ENCODE measurements at places on chromosomes 4 and X. TPM values are rescaled to one million over a fixed set of nuclear protein-coding genes. Genes with fewer than 3 reads are reported as not detected.

DNA sequence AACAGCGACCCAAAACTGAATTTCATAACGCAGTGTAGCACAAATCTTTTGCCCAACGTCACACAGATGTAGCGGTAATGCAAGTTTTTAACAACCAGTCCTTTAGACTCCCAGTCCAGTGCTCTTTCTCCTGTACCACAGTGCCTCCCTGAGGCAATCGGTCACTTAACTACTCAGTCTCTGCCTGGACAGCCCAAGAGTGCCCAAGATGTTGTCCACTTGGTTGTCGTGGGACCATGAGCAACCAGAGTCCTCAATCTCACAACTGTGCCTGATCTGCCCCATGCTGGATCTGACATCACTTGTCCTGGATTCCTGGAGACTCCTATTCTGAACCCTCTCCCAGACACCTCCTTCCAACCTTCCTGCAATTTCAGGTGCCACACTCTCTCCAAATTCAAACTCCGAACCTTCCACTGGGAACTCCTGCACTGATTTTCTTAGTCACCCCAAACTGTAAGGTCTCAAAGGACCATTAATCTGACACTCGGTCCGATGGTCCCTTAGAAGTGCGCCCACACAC, 702 bp downstream of the MMGT1 start:
- peak; percentile 29 for DNase-seq

DNA sequence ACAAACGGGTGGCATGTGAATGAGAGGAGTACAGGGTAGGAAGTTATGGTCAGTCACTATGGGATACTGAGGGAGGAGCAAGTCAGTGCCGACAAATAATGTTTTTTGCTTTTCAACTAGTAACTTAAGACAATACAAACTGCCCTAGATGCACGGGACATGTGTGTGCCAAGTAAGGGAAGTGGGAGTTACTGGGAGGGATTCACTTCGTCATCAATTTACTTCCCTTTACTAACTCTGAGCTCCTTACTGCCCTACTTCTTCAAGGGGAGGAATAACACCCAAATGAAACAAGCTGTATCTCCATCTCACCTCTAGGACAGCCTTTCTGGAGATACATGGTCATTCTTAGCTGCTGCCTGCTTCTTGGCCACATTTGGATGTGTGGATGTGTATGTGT, 97.7 kb downstream of the DGKK start:
- no peak for DNase-seq

GRCh38 chrX:107979534-107979933, 2.6 kb downstream of the TEX13B start:
- no peak for DNase-seq

DNA sequence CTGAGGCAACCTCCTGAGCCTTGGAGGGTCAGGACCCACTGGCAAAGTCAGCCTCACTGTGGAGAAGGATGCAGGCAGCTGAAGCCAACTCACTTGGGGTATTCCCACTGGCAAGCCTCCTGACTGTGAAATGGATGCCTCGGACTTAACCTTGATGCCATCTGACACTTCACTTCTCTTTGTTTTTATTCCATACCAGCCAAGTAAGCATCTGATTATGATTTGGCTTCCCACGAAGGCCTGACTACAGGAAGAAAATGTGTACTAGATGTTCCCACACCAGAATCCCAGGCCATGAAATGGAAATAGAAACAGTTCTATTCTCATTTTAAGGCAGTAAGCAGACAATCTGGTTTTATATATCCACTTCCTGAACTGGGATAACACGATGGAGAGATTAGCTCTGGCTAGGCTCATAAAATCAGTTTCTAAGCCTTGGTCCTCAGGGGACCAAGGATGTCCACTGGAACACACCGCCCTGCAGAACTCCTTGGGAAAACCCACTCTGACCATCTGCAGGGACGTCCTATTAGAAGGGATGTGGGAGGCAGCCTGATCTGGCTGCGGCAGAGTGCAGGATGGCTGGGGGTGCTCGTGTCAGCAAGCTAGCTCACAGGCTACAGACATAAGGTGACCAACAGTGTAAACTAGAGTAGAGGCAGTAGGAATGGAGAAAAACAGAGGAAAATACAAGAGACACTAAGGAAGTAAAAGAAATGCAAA, 89.3 kb downstream of the TSPAN5 start:
- DNase-seq: peak; percentile 83

GRCh38 chr4:86357608-86358007, 2.2 kb downstream of the MAPK10 start:
- DNase-seq: peak; percentile 9

DNA sequence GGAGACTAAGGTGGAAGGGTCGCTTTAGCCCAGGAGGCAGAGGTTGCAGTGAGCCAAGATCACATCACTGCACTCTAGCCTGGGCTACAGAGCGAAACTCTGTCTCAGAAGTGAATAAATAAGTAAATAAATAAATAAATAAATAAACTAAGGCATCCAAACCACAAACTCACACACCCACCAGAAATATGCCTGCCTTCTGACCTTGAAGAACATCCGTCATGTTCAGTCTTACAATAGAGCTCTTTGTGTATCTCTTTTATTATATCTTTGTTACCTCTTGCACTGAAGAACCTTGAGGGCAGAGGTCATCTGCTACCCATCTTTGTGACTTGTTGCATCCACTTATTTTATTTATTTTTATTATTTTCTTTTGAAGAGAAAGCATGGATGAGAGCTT, 71.6 kb downstream of the PRRG1 start:
- peak; percentile 13 for DNase-seq

DNA sequence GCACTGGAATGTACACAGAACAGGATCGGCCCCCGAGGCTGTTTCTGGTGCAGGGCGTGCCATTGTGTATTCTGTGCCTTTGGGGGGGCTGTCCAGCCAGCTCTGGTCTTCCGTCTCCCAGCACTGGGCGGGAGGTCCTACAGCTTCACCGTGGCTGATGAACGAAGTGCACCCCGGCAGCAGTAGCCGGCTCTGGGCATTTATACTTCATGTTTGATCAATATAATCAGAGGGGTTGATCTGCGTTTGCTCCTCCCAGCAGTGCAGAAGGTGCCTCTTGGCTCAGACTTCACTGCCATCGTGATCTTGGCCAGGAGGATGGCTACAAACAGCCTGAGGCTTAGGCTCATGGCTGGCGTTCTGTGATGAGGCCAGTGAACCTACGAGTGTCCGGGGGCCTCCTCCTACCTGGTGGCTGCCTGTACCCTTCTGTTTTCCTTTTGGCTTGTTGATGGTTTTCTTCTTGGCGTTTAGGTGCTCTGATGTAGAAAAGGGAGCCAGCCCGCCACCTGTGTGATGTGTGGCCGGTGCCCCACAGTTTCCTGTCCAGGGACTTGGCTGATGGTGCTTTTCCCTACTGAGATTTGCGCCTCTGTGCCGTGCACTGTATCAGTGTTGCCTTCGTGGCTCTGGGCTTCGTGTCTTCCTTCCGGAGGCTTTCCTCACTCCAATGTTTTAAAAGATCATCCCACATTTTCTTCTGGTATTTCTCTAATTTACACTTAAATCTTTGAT, 31.2 kb upstream of the HGFAC start:
- DNase-seq: no peak

- DNase-seq: peak; percentile 38
Measured at GRCh38 chr4:144820011-144820727, 174.2 kb downstream of the HHIP start.

- peak; percentile 22 for DNase-seq
Measured at GRCh38 chrX:48617542-48618340, 20.4 kb downstream of the WDR13 start.

- peak; percentile 20 for DNase-seq
Measured at GRCh38 chrX:1679238-1679637, 64.4 kb downstream of the ASMT start.

- no peak for DNase-seq
Measured at GRCh38 chrX:10117864-10118377, 38.9 kb upstream of the CLCN4 start.

DNA sequence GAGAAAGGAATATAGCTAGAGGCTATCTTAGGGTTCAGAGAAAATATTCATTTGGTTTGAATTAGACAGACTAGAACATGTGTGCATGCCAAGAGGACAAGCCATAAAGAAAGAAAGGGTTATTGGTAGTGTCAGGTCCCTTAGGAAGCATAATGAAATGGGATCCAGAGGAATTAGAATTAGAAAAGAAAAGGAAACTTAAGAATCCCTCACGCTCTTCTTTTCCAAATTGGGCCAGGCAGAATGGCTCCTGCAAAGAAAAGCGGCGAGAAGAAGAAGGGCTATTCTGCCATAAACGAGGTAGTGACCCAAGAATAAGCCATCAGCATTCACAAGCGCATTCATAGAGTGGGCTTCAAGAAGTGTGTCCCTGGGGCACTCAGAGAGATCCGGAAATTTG, 4.9 kb upstream of the ABCG2 start:
- no peak for DNase-seq

GRCh38 chrX:99703473-99703872, 706.6 kb downstream of the PCDH19 start:
- DNase-seq: no peak

- DNase-seq: peak; percentile 62
Measured at GRCh38 chrX:67563469-67564448, 19.9 kb downstream of the AR start.

- DNase-seq: peak; percentile 9
Measured at GRCh38 chrX:30618160-30618765, 35.0 kb upstream of the GK start.

GRCh38 chr4:151921811-151922210, 161.0 kb upstream of the GATB start:
- peak; percentile 39 for DNase-seq

- DNase-seq: no peak
Measured at GRCh38 chr4:62003695-62004094, 803.6 kb downstream of the ADGRL3 start.

DNA sequence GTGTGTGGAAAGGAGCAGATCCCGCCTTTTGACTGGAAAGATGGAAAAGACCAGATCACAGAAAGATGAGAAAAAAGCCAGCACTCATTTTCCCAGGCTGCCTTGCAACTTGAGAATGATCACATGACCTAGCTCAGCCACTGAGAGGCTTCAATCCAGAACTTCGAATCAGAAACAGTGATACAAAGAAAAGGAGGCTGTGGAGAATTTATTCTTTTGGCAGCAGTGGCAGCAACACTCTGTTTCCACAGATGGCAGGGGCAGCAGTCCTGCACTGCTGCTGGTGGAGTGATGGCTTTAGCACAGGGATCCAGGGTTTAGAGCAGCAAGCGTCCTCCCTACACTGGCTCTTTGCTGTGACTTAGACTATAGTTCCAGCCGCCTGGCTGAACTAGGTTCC, 77.8 kb upstream of the SH3RF1 start:
- DNase-seq: no peak

DNA sequence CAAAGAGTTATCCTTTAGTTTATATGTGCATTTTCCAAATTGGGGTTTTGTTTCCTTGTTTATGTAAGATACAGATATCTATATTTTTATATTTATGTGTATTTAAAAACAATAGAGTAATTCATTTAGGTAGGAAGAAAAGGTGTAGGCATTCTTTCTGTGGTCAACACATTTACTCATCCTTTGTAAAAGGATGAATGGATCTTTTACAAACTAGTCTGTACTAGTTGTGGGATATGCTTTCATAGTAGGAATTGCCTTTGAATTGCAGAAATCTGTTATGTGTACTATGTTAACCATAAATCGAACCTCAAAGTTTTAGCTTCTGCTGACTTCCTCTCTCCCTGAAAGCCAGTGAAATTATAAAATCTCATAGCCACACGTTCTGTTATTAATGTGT, 128.5 kb downstream of the REPS2 start:
- no peak for DNase-seq

- DNase-seq: no peak
Measured at GRCh38 chrX:19642241-19643109, 127.2 kb upstream of the MAP3K15 start.

DNA sequence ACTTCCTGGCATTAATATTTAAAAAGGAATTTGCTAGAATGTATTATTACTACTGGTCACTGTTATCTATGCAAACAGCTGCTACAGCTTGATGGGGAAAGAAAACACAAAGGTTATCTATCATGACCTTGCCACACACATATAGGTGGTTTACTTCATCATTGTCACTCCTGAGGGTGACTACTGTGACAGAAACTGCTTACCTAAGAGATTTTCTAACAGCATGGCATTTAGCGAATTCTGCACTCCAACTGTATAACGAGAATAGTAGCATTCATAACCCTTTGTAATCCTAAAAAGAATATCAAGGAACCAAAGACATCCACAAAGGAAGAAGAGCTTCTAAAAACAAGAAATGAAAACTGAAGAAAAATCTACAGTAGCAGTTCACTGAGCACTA, 74.6 kb upstream of the SPOCK3 start:
- DNase-seq: no peak

The MAGEE2 gene
- not detected for total RNA-seq

The MBNL3 gene
- total RNA-seq: 3.9 TPM

The STBD1 gene
- total RNA-seq: 13.9 TPM

The NIPAL1 gene
- total RNA-seq: 0.71 TPM

The PRKG2 gene
- 0.06 TPM for total RNA-seq

Data from LHCN-M2 (cell line).